HCEC 1CT (cell line): ENCODE measurements at places on chromosomes 4 and X.
A peak's percentile ranks its signal among the peaks of the same experiment; 100 is the strongest.

DNA sequence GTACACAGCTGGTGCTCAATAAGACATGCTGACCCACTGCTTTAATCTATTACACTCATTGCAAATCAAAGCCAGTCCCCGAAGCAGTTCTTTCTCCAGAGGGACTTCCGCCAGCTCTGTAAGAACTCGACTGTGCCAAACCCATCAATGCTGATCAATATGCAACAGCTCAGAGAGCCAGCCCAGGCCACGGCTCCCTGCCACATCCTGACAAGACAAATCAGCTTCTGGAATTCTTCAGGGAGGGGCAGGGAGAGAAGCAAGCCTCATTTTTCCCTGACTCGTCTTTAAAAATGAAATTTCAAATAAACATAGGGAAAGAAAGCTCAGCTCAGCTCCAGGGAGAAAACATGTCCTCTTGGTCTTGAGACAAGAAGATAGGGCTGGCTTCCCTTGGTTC lies 5.3 kb upstream of the ADRA2C start:
- DNase-seq, result no peak

DNA sequence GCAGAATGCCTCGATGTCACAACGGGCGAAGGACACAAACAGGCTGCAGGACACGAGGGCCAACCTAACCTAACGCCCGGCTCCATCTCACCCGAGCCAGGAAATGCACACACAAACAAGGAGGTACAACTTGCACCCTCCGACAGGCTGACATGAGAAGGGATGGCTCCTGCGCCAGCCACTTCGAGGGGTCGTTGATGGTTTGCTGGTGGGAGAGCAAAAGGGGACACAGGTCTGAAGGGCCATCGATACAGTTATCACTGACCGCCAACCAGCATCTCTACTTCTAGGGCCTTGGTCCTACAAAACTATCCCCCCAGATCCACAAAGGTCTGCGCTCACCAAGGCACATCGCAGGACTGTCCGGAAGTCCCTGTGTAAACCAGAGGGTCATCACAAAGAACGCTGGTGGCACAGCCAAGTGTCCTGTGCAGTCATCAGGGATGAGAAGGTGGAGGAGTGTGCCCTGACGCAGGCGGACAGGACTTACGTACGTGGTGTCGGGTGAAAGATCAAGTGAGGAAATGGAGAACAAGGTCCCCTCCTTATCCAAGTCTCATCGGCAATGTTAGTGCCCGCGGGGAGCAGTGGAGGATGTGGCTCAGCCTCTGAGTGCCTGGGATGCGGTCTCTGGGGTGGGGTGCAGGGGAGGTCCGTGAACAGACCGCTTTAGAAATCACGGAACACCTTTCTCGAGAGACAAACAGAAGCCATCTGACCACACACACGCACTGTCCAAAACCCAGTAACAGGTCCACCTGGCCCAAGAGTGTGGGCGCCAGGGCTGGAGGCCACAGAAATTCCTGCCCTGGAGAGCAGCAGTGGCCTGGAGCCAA lies 7.0 kb downstream of the MXD4 start:
- DNase-seq, result no peak

DNA sequence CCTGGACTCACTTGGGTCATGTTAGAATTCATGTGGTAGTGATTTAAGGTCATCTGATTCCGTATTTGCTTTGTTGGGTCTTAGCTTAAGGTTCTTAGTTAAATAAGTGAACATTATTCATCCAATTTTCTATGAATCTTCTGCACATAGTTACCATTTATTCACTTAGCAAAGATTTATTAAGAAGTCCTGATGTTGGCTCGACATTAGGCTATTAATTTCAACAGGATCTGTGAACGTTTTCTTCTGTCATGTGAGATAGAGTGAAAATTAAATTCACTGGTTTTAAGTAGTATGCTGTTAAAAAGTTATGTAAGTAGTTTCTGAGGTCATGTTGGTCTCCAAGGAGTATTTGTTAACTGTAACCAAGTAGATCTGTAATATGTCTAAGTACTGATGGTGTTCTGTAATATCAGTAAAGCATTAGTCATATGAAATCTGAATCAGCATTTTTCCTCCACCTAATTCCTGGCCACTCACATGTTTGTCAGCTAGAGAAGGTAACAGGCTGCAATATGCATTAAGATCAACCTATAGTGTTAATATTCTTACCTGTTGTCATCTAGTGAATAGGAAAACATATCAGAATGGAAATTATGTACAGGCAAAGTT lies 155.6 kb downstream of the PCDH7 start:
- peak; percentile 32 for DNase-seq

GRCh38 chr4:7348946-7349900 lies 85.5 kb downstream of the PSAPL1 start:
- no peak for DNase-seq

DNA sequence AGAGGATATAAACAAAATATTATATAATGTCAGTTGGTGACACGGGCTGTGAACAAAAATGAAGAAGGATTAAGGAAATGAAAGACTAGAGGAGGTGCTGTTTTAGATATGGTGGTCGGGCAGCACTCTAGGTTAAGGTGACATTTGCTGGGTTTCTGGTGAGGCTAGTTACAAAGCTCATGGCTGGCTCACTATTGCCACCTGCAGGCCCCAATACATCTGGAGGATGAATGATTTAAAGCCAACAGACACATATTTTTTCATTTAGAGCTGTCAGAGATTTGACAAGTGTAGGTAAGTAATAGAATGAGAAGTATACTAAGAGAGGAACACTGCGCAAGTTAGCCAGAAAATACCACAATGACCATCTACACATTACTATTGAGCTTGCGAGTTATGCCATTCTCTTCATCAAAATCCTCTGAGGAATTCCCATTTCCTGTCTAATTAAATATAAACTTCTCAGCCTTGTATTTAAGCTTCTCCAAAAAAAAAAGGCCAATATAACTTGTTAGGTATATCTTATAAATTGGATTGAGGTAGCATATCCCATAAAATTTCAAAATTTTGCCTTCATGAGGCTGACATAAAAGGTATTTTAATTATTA lies 6.4 kb upstream of the FGG start:
- peak; percentile 25 for DNase-seq
